HS-5 (cell line): ENCODE measurements at places on chromosomes 1 and 21.

DNA sequence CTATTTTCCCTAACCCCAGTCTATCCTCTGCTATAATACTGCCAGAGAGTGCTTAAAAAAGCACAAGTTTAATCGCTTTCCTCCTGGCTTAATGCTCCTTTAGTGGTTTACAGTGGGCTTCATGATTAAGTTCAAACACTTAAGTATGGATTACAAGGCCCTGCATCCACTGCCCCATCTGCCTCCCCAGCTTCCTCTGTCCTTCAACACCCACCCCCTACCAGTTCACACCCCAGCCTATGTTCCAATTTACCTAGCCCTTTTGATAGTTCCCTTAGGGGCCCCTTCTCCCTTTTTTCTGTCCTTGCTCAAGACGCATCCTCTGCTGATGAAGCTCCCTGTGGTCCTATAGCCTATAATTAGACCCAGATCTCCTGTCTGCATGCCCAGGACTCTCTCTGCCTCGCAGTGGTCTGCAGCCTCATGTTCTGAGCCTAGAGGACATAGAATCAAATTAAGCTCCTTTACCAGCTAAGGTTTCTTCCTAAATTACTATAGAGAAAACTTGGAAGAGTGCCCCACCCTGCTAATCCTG is 212.5 kb downstream of the FGGY start:
- no peak for DNase-seq

GRCh38 chr1:24786191-24786590 is 40.9 kb downstream of the CLIC4 start:
- no peak for DNase-seq

DNA sequence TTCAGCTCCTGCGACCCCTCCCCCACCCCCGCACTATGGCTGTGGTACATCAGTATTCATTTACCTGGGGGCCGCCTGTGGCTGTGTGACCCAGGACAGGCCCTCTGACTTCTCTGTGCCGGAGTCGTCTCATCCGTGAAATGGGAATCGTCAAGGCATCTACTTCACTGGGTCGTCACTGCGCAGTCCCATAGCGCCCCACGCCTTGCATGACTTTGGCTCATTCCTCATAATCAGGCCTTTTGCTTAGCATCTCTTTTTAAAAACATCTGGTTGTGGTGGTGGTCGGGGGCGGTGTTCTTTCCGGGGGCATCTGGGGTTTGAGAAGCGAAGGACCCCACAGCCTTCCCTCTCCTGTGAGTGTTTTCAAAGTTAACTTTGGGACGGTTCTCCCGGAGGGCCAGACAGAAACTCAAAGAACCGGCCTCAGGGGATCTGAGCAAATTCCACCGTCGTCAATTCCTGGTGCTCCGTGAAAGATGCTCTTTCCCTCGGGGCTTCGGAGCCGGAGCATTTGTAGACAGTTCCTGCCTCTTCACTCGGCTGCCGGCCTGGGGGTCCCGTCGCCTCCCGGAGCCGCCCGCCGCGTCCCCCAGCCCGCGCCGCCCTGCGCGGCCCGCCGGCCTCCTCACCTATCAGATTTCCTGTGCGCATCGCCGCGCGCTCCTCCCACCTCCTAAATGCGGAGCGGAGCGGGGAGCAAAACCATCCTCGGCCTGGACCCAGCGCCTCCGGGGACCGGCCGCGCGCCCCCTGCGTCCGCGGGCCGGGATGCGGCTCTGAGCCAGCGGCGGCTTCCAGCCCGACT is at the start of gene B3GALT5:
Gene B3GALT5 (plus strand): TSS at position 708 of the 808 bp plus-strand sequence. CDS start 47,620 bp downstream, outside the sequence.
- DNase-seq = no peak

GRCh38 chr1:203158960-203159665 is 16.5 kb downstream of the MYBPH start:
- DNase-seq = no peak

DNA sequence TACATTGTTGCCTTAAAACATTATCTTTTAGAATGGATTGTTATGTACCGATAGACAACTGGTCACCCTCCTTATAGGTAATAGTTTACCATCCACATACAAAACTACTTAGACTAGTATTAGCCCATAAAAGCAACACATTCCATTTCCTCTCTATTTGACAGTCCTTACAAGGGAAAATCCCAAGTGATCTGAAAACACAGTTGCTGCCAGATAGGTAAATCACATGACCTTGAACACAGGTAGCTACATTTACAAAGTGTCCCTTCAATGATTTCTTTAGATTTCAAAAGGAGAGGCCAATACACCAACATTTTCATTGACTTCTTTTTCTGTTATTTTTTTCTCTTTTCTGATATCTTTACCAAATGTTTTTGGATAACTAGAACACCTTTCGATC is 102.9 kb upstream of the SMYD2 start:
- DNase-seq = no peak

DNA sequence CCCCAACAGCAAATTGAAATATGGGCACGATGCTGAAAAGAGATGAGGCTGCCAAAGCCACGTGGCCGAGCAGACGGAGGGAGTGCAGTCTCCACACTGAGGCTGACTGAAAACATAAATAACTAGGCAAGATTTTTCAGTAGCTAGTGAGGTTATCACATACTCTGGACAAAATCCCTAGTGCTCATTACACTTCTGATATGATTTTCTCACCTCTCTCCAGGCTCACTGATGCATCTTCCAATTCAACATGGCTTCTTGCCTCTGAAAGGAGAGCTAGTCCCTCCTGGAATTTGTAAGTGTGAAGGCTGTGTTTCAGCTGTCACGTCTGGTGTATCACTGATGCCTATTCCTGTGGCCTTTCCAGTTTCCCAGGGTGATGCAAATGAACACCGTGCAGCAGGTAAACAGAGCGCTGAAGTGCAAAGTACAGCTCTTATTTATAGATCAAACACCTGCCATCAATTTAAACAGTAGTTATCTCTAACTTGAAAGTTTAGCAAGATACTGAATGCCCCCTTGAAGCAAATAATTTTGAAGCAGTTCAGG is 656.1 kb downstream of the KIF26B start:
- no peak for DNase-seq

GRCh38 chr1:23816906-23817305 is 8.3 kb downstream of the HMGCL start:
- no peak for DNase-seq

DNA sequence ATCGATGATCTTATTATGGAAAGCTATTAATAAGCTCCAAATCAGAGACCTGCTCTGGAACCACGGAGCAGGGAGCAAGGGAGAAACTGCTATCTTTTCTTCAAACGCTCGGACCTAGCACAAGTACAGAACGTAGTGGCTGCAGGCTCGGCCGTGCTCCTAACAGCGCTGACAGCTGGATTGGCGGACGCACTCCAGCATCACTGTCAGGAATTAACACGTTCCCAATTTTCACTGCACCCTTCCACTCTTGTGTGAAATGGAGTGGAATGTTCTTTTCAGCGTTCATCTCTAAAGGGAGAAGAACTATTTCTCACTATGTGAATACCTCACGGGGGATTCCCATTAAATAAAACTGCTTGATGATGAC is 106.9 kb downstream of the ZNF281 start:
- no peak for DNase-seq

DNA sequence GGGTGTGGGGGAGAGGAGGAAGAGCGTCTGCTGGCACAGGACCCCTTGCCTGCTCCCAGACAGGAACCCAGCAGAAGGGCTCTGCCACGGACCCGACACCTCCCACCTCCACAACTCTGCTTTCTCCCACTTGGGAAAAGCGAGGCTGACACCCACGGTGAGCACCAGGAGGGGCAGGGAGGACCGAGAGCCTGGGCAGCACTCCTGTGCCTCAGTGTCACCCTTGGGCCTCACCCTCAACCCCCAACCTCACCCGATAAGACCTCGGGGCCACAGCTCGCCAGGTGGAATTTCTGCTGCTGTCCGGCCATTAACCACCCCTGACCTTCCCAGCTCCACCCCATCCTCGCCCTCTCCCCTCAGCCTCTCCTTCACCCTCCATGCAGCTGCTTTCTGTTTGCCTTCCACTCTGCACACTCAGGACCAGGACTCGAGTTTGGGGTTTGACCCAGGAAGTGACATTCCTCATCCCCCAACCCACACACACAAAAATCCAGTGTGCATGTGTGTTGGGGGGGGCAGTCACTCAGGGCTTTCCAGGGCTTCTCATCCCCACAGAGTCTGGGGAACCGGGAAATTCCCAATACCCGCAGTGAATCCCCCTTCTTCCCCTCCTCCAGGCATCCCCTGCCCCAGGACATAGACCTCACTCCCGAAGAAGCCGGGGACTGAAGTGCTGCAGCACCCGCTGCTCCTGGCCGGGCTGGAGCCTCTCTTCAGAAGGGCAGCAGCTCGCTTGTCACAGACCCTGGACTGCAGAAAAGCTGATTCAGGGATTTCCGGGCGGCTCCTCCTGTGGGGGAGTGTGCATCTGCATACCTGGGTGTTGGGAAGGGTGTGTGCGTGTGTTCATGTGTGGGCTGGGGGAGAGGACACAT is 65.8 kb downstream of the SYT2 start:
- no peak for DNase-seq

GRCh38 chr1:67274623-67275325 is 32.9 kb upstream of the IL12RB2 start:
- no peak for DNase-seq

- no peak for DNase-seq
These were observed 79.8 kb upstream of the F3 start for GRCh38 chr1:94621395-94621794.
